Stimulated activated CD8-positive, alpha-beta memory T cell treated with anti-CD3 and anti-CD28 coated beads, Interleukin-15, amount 100 ng/mL, for 4 hours (primary cell): ENCODE measurements at places on chromosomes 12 and 14.

GRCh38 chr14:75230140-75230792, 48.4 kb upstream of the FOS start:
- DNase-seq, result no peak

GRCh38 chr12:85280165-85280983, at the start of gene ALX1:
TSS of gene ALX1 (plus strand) at chr12:85280220. CDS start at chr12:85280262, 42 bp downstream.
- no peak for DNase-seq

DNA sequence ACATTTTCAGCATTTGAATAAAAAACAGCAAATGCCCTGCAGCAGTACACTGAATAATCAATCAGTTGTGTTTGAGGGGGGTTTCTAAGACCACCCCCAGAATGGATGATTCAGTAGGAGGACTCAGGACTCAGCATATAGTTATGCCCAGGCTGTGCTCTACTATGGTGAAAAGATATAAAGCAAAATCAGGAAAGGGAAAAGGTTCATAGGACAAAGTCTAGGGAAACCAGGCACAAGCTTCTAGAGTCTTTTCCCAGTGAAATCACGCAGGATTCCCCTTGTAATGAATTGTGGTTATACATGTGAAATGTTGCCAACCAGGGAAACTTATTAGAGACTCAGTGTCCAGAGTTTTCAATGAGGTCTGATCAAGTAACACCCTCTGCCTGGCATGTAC, 25.0 kb upstream of the SLC17A8 start:
- no peak for DNase-seq

DNA sequence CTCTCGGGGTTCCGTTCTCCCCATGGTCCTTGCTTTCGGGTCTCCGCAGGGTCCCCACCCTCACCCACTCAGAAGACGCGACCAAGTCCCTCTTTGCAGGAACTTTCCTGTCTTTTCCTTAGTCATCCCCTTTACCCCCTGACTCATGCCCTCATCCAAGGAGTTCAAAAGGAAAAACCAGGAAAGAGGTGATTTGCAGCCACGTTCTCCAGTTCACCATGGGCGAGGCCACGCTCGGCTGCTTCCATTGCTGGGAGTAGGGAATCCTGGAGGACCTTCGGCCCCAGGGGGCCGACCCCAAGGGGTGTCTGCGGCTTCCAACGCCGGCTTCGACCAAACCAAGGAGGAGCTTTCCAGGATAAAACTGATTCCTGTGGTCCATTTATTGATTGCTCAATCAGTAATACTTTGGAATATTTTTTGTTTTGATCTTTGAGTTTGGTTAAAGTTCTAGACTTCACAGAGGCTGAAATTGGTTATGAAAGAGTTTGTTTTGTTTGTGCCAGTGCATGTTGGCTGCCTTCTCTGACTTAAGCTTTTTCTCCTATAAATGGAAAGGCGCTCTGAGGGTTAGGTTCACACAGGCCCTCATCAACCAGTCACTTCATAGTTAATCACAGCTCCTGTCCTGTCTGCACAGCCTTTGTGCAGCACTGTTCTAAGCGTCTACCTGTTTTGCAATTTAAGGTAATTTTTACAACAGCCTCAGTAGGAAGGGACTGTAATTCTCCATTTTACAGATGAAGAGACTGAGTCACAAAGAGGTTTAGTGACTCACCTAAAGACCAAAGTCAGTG, 827 bp downstream of the ALDH2 start:
- no peak for DNase-seq

DNA sequence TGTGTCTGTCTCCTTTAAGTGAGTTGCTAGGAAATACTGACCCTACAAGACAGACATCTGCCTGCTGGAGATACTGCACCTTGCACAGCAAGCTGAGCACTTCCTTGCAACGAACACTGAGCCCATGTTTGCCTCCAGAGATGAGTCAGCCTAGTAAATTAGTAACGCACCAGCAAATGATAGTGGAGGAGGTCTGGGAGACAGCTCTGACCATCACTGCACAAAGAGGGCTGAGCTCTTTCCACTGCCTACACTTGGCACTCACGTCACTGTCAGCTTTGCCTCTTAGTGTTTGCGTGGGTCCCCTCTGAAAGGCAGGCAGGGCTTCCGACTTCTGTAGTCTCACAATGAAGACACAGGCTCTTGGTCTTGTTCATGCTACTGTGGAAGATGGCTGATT, 109.0 kb downstream of the APAF1 start:
- no peak for DNase-seq

- DNase-seq, result no peak
Measured at GRCh38 chr14:98093111-98093510, 1178.9 kb downstream of the BCL11B start.

DNA sequence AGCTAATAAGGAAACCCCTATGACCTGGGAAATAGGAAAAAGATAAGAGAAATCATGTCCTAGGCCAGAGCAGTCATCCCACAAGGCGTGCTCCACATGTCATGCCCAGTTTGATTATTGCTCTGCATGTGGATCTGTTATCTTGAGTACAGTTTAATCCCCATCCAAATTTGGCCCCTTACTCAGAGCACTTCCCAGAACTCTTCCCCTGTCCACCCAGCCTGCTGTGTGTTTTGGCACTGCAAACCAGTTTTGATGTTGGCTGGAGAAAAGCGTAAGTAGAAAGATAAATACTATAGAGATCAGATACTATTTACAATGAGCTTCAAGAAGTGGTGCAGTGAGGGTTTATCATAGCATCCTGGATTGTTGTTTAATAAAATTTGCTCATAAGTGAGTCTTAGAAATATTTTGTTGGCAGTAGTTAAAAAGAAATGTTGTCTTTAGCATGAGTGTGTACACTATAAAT, 83.8 kb downstream of the PTPRB start:
- no peak for DNase-seq

DNA sequence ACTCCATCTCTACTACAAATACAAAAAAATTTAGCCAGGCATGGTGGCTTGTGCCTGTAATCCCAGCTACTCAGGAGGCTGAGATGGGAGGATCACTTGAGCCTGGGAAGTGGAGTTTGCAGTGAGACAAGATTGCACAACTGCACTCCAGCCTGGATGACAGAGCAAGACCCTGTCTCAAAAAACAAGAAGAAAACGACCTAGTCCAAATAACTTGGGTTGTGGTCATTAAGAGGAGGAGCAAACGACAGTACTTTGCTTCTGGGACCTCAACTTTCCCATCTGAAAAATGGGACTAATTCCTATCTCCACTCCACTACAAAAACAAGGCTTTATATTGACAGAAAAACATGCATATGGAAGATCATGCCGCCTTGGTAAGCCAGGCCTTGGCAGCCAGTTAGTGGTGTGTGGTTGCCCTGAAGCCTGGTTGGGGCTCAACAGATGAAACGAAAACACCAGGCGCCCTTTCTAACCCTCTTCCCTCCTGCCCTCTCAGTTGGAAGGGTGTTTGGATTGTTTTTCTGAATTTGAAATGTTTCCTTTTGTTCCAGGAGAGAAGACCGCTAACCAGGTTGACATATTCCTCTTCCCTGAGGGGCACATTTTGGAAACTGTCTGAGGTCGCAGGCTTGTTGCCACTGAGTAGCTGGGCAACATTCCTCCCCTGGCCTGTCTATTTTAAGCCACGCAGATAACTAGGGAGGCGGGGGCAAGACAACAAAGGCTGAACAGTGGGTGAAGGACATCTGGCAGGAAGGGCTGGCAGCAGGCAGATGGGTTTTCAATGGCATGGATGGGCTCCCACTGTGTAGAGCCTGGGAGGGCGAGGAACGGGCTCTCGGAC, 13.7 kb upstream of the VPS37B start:
- DNase-seq, result no peak

DNA sequence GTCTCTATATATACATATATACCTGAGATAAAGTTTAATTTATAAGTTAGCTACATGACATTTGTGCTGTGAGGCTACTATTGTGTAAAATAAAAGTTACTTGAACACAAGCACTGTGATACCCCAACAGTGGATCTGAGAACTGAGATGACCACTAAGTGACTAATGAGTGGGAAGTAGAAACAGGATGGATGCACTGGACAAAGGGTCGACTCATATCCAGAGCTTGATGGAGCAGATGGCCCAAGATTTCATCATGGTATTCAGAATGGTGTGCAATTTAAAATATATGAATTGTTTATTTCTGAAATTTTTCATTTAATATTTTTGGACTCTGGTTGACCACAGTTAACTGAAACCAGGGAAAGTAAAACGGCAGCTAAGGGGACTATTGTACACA, 908.6 kb upstream of the MDGA2 start:
- DNase-seq, result no peak

DNA sequence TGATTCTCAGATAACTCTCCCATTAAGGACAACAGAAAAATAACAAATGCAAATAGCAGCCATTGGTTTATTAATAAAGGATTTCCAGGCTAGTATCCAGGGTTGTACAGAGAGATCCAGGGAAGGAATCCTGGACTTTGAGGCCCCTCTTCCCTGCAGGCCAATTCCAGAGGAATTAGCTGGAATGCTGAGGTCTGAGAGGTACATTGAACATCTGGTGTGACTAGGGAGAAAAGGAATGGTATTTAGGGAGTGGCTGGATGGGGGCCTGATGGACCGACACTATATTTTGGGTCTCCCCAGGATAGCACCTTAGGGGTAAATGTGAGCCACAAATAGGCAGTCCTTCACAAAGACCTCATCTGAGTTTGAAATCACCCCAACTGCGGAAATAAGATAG, 924.5 kb downstream of the AACS start:
- no peak for DNase-seq
